ENCODE measurements at places on chromosomes 2 and 18.
A peak's percentile ranks its signal among the peaks of the same experiment; 100 is the strongest.

DNA sequence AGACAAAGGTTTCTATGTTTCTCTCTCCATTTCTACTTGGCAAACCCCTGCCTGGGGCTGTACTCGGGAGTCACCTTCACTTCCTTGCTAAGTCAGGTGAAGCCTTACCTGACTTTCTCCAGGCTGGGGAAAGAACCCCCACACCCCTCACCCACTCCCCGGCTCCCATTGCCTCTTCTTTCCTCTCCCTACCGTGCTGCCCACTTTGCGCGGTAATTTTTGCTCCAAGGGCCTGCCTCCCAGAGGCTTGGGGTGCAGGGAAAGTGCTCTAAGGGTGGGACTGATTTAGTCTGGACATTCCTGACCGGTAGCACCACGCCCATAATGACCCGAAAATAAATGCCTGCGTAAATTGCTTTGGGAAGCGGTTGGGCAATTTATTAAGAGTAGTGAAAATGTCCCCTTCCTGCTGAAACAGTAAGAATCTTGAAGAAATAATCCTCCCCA lies 49.1 kb upstream of the ATP6V1B1 start:
- DNase-seq, result no peak

- no peak for DNase-seq
Observed at GRCh38 chr18:79933765-79934164, 17.7 kb downstream of the SLC66A2 start.

DNA sequence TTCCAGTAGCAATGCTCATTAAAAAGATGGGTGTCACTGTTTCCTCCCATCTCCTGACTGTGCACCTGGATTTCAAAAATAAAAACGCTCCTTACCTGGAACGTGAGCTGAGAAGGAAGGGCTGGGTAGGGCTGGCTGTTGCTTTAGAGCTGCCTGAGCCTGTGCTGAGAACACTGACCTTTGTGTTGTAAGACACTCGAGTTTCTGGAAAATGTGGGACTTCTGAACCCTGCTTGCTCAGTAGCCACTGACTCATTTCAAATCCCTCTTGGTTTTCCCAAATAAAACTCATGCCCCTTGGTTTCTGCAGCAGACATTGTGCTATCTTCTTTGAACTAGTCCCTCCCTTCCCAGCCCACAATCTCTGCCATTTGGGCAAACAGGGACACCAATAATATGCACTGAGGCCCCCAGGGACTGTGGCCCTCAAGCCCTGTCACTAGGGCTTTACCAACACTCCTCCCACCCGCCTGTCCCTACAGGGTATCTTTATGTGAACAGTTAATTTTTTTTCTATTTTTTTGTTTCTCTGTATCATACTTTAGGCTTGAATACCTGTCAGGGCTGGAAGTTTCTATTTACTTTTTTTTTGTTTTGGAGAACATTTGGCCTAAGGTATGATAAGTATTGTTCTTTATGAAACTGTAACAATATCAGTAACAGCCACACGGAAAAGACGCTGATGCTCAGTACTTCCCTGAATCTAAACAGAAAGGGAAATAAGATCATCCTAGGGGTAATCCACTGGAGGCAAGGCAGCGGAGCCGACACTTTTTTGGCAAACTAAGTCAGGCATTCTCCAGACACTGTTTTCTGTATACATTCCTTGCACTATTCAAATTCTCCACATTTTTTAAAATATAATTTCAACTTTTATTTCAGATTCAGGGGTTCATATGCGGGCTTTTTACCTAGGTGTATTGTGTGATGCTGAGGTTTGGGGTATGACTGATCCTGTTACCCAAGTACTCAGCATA lies 280.2 kb downstream of the STK39 start:
- DNase-seq, result no peak

DNA sequence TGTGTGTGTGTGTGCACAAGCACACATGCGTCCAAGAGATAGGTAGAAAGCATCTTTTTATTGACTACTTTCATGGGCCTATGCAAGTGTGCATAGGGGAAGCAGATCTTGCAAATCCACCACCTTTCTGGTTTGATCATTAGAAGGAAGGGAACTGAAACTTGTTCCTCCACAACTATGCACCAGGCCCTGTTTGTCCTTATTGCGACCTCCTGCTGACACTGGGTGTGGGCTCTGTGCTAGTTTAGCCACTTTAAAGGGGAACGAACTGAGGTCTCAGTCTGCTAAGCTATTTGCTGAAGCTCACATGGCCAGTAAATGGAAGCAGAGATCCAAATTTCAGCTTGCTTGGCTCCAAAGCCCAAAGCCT lies 32.1 kb upstream of the INSIG2 start:
- no peak for DNase-seq

DNA sequence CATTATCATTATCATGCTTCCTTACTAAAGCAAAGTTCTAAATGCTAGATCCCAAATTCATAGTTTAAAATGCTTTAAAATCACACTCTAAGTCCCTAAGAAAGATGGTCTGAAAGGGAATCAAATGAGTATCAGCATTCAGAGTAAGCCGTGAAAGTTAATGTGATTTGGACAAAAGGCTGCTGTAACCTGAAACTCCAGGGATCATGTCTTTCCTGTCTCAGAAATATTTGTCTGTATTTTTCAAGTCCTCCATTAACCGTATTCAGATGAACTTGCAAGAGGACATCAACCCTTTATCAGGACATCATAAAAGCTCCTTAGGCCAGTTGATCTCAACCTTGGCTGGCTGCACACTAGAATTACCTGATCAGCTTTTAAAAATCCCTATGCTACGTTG lies 324.3 kb upstream of the PKDCC start:
- no peak for DNase-seq

DNA sequence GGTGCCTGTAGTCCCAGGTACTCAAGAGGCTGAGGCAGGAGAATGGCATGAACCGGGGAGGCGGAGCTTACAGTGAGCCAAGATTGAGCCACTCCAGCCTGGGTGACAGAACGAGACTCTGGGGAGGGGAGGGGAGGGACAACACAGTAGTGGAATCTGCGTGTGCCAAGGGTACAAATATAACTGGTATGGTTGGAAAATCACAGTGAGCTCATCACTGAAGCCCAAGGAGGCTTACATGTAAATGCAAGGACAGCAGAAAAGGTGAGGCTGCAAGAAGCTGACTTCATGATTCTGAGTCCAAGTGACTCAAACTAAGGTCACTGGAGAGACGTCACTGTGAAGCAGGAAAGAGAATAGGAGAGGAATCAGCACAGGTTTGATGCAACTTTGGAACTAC lies 9.2 kb downstream of the SEPTIN10 start:
- peak; percentile 92 for DNase-seq

DNA sequence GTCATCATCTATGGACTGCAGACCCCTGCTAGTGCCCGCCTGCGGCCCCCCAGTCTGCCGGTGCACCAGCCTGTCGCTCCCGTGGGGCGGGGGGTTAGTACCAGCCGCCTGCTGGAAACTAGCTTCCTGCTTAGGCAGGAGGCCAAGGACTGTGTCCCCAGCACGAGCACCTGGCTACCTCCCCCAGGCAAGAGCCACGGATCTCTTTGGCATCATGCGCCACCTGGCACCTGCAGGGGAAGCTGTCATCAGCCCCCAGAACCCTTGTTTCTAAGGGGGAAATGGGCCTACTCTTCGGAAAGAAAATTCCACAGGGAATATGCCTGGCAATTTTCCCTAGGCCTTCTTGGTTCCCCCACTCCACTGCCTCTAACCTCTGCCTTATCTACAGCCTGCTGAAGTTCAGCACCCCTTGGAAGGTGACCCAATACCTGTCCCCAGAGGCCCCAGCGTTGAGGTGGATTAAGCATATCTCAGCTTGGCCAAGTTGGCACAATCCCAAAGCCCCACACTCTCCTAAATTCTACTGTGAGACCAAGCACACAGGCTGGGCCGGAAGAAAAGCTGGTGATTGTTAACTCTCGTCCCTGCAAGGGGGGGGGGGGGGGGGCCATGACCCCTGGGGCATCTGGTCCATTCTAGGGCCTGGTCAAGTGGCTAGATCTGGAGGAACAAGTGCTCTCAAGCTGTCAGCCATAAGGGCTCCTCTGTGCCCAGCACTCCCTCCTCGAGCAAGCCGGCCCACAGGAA lies 62.0 kb upstream of the POMC start:
- no peak for DNase-seq

DNA sequence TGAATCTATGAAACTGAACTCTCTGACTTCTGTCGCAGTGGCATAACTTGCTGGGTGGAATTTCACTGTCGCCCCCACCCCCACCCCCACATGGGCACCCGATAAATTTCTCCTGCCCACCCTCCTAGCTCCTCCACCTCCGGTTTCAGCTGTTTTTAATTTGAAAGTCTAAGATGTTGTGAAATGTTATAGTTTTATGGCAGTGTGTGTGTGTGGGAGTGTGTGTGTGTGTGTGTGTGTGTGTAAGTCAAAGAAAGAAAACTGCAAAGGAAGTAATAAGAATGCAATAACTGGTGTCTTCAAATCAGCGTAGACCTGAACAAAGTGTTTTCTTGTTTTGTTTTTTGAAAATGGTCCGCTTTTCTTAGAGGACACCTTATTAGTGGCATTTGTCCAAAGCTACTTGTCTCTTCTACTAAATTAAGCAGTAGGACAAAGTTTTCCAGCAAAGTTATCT lies 388 bp downstream of the DTNA start:
- DNase-seq, result peak; percentile 64

- DNase-seq, result no peak
Observed at GRCh38 chr2:105176429-105176828, 65.1 kb upstream of the GPR45 start.

- DNase-seq, result no peak
Observed at GRCh38 chr18:13379062-13379865, 160.7 kb downstream of the LDLRAD4 start.

GRCh38 chr18:63446266-63446665 lies 24.0 kb upstream of the VPS4B start:
- DNase-seq, result no peak

DNA sequence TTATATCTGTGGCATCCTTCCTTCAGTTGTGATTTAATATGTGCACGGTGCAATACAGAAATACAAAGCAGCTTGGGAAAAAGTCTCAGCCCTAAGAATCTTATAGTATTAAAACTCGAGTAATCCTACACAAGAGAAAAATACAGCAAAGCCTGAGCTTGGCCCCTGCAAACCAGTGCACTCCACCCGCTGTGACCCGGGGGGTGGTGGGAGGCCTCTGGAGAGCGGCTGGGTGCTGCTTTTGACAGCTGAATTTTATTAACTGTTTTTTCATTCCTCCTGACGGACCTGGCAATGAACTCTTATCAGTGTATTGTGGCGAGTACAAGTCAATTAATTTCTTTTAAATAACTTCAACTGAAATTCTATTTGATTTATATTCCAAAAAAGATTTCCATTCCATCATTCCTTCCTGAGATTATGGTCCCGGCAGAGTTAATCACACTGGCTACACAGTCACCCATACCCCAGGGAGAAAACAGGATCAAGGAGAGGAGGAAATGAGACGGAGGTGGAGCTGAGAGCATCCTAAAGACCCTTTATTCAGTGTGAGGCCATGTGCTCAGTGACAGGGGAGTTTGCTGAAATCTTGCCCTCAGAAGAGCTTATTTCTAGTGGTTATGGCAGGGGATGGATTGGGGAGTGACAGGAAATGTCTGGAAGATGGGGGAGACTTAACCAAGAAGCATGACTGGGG lies 124.8 kb downstream of the KLHL29 start:
- DNase-seq, result no peak

DNA sequence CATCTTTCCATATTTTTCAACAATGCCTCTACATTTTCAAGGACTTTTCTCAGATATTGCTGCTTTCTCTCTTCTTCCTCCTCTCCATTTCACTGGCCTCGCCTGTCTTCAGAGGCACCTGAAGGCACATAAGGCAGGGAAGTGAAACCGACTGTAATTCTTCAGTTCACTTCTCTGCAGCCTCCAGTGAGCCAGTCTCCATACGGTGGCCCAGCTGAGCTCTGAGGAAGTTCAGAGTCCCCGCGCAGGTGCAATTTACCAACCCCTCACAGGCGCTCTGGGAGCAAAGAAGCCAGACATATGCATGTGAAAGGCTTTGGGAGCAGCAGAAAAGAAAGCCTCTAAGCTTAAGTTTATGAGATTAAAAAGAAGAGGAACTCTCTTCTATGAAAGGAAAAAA lies 12.4 kb downstream of the KLHL14 start:
- DNase-seq, result no peak

- peak; percentile 83 for DNase-seq
Observed at GRCh38 chr18:28189400-28190239, 12.7 kb upstream of the CDH2 start.

DNA sequence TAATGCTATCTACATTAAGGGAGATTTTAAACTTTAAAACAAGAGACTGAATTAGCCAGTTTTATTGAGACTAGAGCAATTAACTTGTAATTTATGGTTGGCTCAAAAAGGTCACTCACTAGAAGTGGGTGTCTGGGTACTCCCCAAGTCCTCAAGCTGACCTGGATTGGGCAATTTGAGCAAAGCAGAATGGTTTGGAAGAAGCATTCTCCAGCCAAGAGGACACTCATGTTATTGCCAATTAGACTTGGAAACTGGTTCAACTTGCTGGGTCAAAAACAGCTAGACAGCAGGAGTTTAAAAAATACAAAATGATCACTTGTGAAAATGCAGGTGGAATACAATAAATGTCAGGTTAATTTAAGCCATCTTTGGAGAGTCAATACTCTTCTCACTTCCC lies 29.5 kb upstream of the MYO1B start:
- DNase-seq, result peak; percentile 43

GRCh38 chr2:189648846-189649509 lies 12.3 kb upstream of the ASNSD1 start:
- peak; percentile 58 for DNase-seq

DNA sequence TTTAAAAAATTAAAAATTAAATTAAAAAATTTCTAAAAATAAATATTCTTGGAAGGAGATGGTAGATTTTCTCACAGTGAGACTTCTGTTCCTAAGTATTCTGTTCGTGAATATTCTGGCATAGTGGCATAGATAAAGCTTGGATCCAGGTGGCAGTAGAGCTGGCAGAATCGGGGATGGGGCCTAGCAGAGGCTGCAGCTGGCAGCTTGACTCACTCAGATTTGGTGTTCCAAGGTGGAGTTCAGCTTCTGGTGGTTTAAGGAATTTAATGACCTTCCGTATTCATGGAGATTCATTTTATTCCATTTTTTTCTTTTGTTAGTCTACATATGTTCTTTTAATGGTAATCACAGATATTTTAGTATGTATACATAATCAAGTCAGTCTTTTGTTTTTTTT lies 19.9 kb downstream of the ARMC9 start:
- DNase-seq, result no peak

GRCh38 chr2:135647836-135648579 lies 93.6 kb upstream of the UBXN4 start:
- DNase-seq, result no peak
